ENCODE measurements at places on chromosomes 11 and 22. TPM values are rescaled to one million over a fixed set of nuclear protein-coding genes. Genes with fewer than 3 reads are reported as not detected.

The ARHGAP8 gene
- 3.3 TPM for total RNA-seq

The RCOR2 gene
- 0.37 TPM for total RNA-seq

The DNAJB7 gene
- not detected for total RNA-seq

The APOL3 gene
- total RNA-seq = 55.4 TPM

The CCDC87 gene
- 0.09 TPM for total RNA-seq

The FZD4 gene
- total RNA-seq = 0.14 TPM

DNA sequence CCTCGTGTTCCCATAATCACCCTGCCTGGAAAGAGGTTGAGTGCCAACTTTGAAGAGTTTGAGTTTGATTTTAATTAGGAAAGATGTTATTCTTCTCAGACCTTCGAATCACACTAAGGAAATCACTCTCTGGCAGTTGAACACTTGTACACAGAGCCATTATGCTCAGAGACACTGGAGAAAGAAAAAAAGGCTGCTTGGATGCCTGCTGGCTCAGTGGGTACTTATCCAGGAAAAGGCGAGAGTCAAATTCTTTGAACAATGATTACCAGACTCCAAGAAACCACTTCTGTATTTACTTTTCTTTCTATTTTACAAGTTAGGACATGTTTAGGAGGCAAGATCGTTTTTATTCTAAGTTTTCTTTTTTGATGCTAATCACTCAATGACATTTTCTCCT lies 438.5 kb upstream of the FAT3 start:
- no peaks in the 10 kb centered on the region for H3K4me1 ChIP-seq
- no peaks in the 10 kb centered on the region for H3K27me3 ChIP-seq

DNA sequence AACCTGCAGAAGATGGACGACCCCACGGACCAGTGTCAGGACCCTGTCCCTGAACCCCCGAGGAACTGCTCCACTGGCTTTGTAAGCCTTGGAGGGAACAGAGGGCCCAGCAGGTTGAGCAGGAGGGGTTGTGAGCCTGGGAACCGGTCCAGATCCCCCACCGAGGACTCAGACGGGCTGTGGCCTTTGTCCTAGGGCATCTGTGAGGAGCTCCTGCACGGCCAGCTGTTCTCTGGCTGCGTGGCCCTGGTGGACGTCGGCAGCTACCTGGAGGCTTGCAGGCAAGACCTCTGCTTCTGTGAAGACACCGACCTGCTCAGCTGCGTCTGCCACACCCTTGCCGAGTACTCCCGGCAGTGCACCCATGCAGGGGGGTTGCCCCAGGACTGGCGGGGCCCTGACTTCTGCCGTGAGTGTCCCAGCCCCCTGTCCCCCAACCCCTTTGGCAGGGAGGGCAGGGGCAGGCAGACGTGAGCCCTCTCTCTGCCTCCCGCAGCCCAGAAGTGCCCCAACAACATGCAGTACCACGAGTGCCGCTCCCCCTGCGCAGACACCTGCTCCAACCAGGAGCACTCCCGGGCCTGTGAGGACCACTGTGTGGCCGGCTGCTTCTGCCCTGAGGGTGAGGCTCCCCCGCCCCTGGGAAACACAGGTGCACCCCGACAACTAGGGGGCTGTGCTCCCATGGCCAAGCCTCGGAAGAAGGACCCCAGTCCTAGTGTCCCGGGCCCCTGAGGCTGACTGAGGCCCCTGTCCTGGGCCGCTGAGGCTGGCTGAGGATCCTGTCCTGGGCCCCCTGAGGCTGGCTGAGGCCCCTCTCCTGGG lies 6.4 kb downstream of the MUC5AC start:
- H3K27me3 ChIP-seq = peaks cover 2% of the 10 kb centered on the region
- H3K27ac ChIP-seq = no peak overlapping the region
- DNase-seq = no peak
- H3K4me3 ChIP-seq = no peak overlapping the region

DNA sequence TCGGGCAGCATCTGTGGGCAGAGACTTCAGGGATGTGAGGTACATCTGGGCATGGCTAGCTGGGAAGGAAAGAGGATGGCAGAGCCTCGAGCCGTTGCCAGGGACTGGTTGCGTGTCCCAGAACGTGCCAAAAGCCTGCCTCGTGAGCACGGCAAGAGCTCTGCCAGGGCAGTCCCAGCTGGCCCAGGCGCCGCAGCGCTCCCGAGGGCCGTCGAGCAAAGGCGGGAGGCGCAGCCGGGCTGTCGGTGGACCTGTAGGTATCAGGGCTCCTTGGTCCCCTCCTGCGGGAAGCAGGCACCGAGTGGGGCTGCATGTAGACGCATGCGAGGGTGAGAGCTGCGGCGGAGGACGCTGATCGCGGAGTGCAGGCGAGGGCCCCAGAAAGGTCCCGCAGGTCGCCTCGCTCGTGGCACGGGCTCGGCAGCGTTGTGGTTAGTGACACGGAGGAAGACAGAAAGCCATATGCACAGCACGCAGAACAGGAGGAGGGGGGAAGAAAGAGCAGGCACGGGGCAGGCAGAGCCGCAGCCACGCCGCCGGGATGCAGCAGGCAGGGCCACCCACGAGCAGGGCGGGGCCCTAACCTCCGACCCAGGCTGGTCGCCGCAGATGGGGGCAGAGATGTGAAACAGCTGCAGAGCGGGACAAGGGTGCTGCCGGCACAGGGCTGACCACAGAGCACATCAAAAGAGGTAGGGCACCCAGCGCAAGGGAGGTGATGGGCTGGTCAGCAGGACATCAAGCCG lies 18.0 kb downstream of the LSP1 start:
- DNase-seq = peak; percentile 39
- no peaks in the 10 kb centered on the region for H3K27me3 ChIP-seq
- H3K27ac ChIP-seq = peak overlapping the region; percentile 68
- peaks cover 2% of the 10 kb centered on the region for H3K36me3 ChIP-seq

DNA sequence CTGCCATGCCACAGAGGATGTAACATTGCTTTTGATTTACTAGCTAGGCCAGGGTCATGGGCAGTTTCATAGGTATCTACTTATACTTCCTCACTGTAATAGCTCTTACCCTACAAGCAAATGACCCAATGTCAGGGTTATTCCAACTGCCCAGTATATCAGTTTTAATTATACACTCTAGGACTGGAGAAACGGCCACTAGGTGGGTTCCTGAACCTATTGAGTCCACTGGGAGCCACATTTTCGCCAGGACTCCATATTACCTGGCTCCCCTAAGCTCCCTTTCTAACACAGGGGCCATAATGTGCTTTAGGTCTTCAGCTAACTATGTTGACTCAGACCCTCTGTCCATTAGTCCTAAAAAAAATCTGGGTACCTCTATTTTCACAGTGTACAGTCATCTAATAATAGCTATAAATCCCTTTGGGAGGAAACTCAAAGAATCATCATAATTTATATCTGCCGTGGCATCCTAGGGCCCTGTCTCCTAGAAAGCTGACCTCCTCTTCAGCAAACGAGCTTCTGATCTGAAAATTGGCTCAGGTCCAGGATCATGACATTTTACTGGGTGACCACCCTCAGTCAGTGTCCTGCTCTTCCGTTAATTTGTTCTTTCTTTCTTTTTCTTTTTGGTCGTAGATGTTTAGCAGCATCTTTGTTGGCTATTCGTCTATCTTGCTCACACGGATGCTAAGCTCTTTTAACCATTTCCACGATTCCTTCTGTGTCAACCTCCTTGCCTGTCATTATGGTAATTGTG lies 244.3 kb downstream of the FAM76B start:
- DNase-seq = no peak
- H3K27me3 ChIP-seq = no peaks in the 10 kb centered on the region
- H3K4me1 ChIP-seq = peaks cover 26% of the 10 kb centered on the region
- no peaks in the 10 kb centered on the region for H3K36me3 ChIP-seq
- no peak overlapping the region for H3K4me3 ChIP-seq
- H3K27ac ChIP-seq = no peak overlapping the region

DNA sequence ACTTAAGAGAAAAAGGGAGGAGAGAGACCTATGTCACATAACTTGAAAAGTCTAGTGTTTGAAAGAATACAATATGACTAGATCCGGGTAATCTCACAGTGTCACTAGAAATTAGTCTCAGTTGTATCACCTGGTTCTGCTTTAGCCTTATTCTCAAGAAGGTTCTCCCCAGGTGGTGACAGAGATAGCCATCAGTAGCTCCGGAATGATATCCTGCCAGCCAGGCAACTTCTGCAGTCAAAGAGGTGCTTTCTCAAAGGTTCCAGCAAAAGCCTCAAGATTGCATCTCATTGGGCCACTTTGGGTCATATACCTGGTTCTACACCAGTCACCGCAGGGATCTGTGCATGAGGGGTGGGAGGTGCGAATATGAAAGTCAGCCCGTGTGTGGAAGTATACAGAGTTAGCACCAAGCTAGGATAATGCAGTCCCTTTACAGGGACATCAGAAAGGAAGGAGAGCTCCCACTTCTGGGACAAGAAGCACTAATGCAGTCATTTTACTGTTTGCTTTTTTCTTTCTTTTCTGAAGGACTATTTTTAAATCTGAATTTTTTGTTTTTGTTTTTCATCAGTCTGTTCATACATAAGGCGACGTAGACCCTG lies 61.1 kb downstream of the CYB5R2 start:
- no peaks in the 10 kb centered on the region for H3K4me1 ChIP-seq
- DNase-seq = no peak
- peaks cover 8% of the 10 kb centered on the region for H3K36me3 ChIP-seq
- H3K27ac ChIP-seq = no peak overlapping the region

GRCh38 chr22:39719559-39720450 lies 149.3 kb downstream of the CACNA1I start:
- H3K36me3 ChIP-seq = no peaks in the 10 kb centered on the region
- H3K4me1 ChIP-seq = no peaks in the 10 kb centered on the region
- no peaks in the 10 kb centered on the region for H3K27me3 ChIP-seq
- no peak overlapping the region for H3K4me3 ChIP-seq
- H3K27ac ChIP-seq = no peak overlapping the region
- DNase-seq = no peak

DNA sequence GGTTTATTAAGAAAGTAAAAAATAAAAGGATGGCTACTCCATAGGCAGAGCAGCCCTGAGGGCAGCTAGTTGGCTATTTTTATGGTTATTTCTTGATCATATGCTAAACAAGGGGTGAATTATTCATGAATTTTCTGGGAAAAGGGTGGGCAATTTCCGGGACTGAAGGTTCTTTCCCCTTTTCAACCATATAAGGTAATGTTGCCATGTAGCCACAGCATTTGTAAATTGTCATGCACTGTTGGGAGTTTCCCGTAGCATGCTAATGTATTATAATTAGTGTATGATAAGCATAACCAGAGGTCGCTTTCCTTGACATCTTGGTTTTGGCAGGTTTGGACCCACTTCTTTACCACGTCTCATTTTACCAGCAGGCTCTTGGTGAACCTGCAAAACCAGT lies 610.4 kb upstream of the B3GAT1 start:
- no peak for DNase-seq
- peaks cover 12% of the 10 kb centered on the region for H3K27me3 ChIP-seq
- no peak overlapping the region for H3K4me3 ChIP-seq
- no peaks in the 10 kb centered on the region for H3K36me3 ChIP-seq
- H3K4me1 ChIP-seq = no peaks in the 10 kb centered on the region
- no peak overlapping the region for H3K27ac ChIP-seq

DNA sequence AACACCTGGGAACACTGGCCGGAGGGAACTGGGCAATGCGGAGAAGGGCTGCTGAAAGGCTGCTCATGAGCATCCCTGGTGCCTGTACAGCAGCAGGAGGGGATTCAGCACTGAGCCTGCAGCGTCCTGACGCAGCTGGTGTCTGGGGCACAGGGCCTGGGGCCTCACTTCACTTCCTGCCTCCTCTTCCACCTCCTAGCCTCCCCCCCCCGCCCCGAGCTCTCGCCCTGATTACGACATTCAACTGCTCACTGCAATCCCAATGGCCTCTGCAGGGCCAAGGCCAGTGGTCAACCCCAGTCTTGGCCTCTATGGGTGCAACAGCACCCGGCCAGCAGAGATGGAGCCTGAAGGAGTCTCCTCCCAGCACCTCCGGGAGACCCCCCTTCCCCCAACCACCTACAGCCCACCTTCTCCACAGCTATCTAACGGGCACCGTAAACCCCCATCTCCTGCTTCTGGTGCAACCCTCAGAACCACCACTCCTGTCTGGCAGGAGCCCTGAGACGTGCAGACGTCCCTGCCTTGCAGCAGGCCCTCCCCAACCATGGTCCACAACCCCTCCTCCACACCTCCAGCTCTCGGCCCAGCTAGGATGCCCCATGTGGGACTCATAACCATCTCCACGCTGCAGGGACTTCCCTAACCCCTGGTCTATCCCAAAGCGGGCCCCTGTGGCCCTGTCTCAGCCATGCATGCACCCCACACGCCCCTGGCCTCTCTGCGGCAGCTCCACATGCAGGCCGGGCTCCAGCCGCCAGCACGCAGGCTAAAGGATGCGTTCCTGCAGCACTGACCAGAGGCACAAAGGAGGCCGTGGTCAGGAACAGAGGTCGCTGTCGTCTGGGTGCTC lies 38.2 kb downstream of the BRD1 start:
- peaks cover 48% of the 10 kb centered on the region for H3K36me3 ChIP-seq
- DNase-seq = peak; percentile 61
- no peaks in the 10 kb centered on the region for H3K27me3 ChIP-seq
- H3K4me3 ChIP-seq = no peak overlapping the region
- peaks cover 51% of the 10 kb centered on the region for H3K4me1 ChIP-seq

DNA sequence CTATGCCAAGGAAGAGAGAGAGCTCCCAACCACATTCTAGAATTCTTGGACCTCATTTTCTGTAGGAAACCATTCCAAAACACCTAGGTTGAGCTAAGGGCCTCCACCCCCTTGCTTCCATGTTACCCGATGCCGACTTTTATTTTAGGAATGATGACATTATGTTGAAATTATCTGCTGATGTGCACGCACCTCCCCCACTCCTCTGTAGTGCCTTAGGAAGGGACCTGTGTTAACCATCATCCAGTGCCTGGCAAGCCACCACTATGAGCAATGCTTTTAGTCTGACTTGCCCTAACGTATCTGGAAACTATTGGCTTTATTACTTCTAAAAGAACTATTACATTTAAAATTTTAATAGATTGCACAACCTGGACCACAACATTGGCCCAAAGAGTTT lies 42.1 kb downstream of the NCAPD3 start:
- H3K36me3 ChIP-seq = peaks cover 42% of the 10 kb centered on the region
- H3K4me1 ChIP-seq = no peaks in the 10 kb centered on the region
- H3K27me3 ChIP-seq = no peaks in the 10 kb centered on the region
- no peak overlapping the region for H3K4me3 ChIP-seq

- peaks cover 10% of the 10 kb centered on the region for H3K27me3 ChIP-seq
- no peaks in the 10 kb centered on the region for H3K4me1 ChIP-seq
- no peaks in the 10 kb centered on the region for H3K36me3 ChIP-seq
- DNase-seq = no peak
- no peak overlapping the region for H3K27ac ChIP-seq
Measured at GRCh38 chr11:34789196-34789834, 126.9 kb downstream of the APIP start.

- H3K27ac ChIP-seq = no peak overlapping the region
- no peak for DNase-seq
- H3K4me3 ChIP-seq = no peak overlapping the region
- H3K36me3 ChIP-seq = no peaks in the 10 kb centered on the region
- H3K4me1 ChIP-seq = peaks cover 4% of the 10 kb centered on the region
- H3K27me3 ChIP-seq = peaks cover 3% of the 10 kb centered on the region
Measured at GRCh38 chr11:84722583-84723108, 904.5 kb downstream of the DLG2 start.

DNA sequence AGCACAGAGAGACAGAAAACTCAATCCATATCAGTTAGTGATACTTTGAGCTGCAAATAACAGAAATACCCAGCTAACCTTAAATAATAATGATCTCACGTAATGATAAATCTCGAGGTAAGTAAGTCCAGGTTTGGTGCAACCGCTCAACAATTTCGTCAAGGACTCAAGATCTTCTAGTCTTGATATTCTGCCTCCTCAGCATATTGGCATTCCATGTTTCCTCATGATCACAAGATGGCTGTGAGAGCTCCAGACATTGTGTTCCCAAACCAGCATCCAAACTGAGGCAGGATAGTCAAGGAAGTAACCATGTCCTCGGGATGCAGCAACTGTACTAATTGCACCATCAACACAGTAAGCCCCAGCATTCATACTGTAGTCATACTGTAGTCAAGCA lies 7.5 kb upstream of the LARGE1 start:
- H3K27ac ChIP-seq = no peak overlapping the region
- H3K4me3 ChIP-seq = no peak overlapping the region
- H3K27me3 ChIP-seq = peaks cover 38% of the 10 kb centered on the region
